ENCODE measurements at places on chromosomes 12 and 14.

DNA sequence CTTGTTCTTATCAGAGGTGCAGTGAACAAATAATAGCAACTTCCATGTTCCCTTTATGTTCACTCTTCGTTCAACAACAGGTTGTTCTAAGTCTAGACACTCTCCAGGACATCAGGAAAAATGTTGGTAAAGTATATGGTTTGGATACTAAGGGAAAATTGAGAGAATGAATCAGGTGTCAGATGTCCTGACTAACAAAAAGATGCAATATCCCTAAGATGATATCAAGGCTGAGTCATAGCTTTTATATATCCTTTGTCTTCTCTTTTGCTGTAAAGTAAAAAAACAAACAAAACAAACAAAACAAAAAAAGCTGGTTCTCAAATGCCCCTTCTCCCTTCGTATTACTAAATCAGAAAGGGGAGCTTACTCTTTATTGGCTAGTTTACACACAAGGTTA, 11.1 kb downstream of the GLIPR1L1 start:
- DNase-seq: no peak

GRCh38 chr14:21104448-21105060, 3.7 kb downstream of the TMEM253 start:
- DNase-seq: peak; percentile 74

GRCh38 chr12:79559591-79559990, 131.2 kb downstream of the PAWR start:
- no peak for DNase-seq

DNA sequence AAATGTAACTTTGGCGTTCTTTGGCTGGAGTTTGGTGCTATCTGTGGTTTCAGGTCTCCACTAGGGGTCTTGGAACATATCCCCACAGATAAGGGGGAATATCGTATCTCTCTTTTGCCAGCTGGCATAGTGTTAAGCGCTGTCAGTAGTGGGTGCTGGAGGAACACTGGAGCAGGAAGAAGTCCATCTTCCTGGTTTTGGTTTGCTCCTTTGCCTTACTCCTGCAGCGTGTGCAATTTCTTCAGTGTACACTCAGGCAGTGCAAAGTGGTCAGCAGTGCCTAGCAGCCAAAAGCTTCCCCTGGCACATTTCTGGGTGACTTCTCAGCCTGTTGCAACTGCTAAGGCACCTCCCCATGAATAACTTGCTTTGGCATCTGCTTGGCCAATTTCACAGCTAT, 11.7 kb upstream of the RIPK3 start:
- no peak for DNase-seq

- no peak for DNase-seq
Observed at GRCh38 chr12:71187379-71187778, 29.6 kb upstream of the TSPAN8 start.

- no peak for DNase-seq
Observed at GRCh38 chr14:55348766-55349453, 62.7 kb downstream of the ATG14 start.

- DNase-seq: no peak
Observed at GRCh38 chr12:67077617-67078016, 191.5 kb upstream of the CAND1 start.

DNA sequence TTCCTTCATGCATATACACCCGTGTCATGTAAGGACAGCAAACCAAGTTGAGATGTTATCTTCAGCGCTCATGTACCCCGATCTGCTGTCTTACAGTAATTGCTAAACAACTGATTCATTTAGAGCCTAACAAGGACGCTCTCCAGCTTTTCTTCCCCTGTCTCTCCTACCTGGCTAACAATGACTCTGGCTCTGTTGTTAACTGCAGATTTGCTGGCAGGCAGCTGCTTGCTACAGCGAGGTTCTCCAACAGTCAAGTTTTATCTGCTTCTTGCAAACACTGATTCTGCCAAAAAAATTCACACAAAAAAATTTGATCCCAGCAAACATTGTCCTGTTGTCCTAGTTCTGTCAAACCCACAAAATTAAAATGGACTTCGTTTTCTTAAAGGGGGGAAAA, 101.6 kb downstream of the OTX2 start:
- no peak for DNase-seq

- no peak for DNase-seq
Observed at GRCh38 chr12:62912644-62913043, 22.3 kb downstream of the PPM1H start.

DNA sequence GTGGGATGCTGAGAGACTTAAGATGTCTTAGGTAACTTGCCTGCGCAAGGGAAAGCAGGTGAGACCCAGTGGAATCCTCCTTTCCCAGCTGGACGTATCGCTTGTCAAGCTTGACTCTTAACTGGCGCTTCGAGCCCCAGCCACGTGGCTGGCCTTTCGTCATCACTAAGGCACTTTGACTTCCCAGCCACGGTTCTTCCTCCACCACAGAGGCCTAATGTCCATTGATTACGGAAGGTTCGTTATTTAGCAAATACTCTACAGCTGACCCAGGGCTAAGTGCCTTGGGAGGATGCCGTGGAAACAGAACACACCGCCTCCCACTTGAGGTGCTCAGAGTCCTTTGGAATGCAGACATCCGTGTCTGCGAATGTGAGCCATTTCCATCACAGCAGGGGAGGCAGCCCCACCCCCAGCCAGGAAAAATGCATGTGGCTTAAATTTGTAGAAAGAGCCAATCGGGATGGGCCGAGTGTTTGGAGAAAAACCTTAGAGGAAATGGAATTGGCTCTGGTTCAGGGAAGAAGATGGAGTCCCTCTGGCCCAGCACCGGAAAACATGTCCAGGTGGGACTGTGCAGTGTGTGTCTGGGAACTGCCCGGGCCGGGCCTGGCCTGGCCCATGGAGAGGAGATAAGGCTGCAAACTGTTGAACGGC, 115.7 kb downstream of the PLXNC1 start:
- DNase-seq: no peak
